ENCODE measurements at places on chromosomes 16 and 17. TPM values are rescaled to one million over a fixed set of nuclear protein-coding genes. Genes with fewer than 3 reads are reported as not detected.

DNA sequence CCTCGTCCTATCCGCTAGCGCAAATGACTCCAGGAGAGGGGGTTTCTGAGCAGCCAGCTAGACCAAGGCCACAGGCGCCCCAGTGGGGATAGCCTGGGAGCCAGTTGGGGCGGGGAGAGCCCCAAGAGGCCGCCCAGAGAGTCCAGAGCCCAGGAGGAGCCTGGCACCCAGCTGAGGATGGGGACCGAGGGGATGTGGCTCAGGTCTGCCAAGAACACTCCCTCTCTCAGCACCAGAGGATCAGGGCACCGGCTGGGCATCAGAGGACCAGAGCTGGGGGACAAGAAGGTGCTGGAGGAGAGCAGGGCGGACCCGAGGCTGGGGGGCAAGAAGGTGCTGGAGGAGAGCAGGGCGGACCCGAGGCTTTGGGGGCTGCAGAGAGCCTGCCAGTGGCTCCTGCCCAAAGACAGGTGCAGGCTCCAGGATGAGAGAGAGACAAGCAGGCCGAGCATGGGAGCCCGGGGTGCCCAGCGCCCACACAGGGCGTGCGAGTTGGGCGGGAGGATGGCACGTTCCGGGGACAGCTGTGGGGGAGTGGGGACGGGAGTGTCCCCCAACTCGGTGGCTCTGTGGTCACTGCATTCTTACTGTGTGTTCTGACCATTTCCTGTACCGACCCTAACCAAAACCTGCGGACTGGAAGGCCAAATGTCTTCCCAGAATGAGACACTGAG lies 39.4 kb downstream of the TIMM22 start:
- H3K4me1 ChIP-seq, result peaks cover 53% of the 10 kb centered on the region
- no peak for DNase-seq
- no peaks in the 10 kb centered on the region for H3K27me3 ChIP-seq
- peaks cover 16% of the 10 kb centered on the region for H3K36me3 ChIP-seq
- no peak overlapping the region for H3K4me3 ChIP-seq

GRCh38 chr16:30950516-30951065 lies 1.7 kb downstream of the ORAI3 start:
- H3K27ac ChIP-seq, result peak overlapping the region; percentile 93
- peaks cover 11% of the 10 kb centered on the region for H3K36me3 ChIP-seq
- no peaks in the 10 kb centered on the region for H3K27me3 ChIP-seq
- peaks cover 23% of the 10 kb centered on the region for H3K4me1 ChIP-seq

GRCh38 chr16:2524339-2524938 lies 4.3 kb downstream of the AMDHD2 start:
- peak; percentile 6 for DNase-seq
- H3K4me1 ChIP-seq, result peaks cover 15% of the 10 kb centered on the region
- H3K27ac ChIP-seq, result no peak overlapping the region
- no peak overlapping the region for H3K4me3 ChIP-seq
- no peaks in the 10 kb centered on the region for H3K27me3 ChIP-seq

DNA sequence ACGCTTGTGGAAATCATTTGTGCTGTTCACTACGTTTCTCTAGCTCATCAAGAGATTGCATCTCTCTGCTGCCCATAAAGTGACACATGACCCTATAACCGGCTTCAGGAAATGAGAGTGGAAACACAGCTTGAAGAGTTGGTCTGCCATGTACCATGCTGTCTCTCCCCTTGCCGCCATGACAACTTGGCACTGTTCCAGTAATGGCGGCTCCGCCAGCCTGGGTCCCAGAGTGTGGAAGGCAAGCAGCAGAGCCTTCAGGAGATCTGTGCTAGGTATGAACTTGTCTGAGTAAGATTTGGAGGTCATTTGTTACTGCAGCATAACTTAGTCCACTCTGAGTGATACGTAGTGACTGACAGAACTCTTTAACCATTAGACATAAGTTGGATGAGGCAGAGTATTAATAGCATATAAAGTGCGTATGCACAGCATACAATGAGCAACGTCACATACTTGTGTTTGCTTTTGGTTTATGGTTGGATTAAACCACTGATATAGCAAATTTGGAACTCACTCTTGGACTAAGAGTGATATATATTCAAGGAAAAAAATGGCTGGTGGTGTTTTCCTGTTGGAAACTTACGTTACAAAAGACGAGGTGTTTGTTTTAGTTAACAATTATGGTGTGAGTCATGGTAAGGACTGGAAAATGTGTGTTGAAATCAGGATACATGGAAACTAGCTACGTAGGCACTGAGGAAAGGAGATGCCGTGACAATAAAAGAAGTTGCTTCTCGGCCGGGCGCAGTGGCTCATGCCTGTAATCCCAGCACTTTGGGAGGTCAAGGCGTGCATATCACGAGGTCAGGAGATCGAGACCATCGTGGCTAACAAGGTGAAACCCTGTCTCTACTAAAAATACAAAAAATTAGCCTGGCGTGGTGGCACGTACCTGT lies 24.4 kb upstream of the PMP22 start:
- DNase-seq, result no peak
- H3K4me1 ChIP-seq, result no peaks in the 10 kb centered on the region
- no peaks in the 10 kb centered on the region for H3K36me3 ChIP-seq
- H3K27ac ChIP-seq, result no peak overlapping the region

DNA sequence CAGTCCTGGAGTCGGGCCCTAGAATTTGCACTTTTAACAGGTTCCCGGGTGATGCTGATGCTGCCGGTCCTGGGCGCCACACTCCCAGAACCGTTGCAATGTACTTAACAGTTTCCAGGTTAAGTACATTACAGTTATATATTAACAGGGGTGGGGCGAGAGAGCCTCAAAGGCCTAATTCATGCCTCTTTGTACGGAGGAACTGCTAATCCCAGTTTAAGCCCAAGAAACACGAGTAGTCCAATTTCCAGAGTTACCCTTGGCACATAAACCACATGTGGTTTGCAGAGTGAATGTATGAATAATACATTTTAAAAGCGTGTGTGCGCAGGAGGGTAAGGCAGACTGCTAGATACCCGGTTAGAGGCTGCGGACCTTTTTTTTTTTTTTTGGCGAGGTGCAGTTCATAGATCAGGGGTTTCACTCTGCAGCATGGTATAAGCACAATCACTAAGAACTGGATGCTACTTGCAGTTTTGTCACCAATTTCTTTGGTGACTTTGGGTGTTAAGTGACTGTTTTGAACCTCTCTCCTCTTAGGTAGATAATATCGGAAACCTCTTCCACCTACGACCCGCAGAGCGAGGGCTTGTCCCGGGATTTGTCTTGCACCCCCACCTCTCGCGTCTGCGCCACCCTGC lies 713 bp downstream of the COX11 start:
- DNase-seq, result no peak
- H3K4me3 ChIP-seq, result peak overlapping the region; percentile 96
- no peaks in the 10 kb centered on the region for H3K27me3 ChIP-seq
- peaks cover 27% of the 10 kb centered on the region for H3K36me3 ChIP-seq
- H3K27ac ChIP-seq, result peak overlapping the region; percentile 91

The KRT10 gene
- total RNA-seq, result 46.2 TPM

DNA sequence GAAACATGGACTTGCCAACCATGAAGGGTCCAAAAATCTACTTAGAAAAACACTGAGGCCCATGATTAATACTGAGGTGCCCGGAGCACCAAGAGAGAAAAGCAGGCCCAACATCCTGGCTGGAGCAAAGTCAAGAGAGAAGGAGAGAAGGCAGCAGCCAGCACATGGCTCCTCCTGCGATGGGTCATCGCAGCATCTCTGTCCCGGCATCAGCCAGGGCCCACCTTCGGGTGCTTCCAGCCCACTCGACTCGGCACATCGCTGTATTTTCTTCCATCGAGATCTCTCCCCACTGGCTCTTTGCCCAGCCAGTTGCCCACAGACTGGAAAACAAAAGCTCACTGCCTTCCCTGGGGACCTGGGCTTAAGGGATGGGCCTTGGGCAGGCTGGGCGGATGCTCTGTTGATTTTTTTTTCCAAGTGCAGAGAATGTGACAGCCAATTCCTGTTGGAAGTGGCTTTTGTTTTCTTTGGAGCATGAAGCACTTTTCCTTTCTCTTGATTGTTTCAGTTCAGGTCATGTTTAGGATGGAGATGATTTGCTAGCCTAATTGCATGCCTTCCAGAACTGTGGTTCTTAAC lies 58.1 kb downstream of the CYB5B start:
- peak overlapping the region; percentile 89 for H3K27ac ChIP-seq
- peak overlapping the region; percentile 42 for H3K4me3 ChIP-seq
- peak; percentile 83 for DNase-seq
- H3K4me1 ChIP-seq, result peaks cover 15% of the 10 kb centered on the region

GRCh38 chr16:70512456-70512855 lies 10.9 kb downstream of the COG4 start:
- no peak for DNase-seq
- no peak overlapping the region for H3K27ac ChIP-seq
- no peaks in the 10 kb centered on the region for H3K27me3 ChIP-seq

DNA sequence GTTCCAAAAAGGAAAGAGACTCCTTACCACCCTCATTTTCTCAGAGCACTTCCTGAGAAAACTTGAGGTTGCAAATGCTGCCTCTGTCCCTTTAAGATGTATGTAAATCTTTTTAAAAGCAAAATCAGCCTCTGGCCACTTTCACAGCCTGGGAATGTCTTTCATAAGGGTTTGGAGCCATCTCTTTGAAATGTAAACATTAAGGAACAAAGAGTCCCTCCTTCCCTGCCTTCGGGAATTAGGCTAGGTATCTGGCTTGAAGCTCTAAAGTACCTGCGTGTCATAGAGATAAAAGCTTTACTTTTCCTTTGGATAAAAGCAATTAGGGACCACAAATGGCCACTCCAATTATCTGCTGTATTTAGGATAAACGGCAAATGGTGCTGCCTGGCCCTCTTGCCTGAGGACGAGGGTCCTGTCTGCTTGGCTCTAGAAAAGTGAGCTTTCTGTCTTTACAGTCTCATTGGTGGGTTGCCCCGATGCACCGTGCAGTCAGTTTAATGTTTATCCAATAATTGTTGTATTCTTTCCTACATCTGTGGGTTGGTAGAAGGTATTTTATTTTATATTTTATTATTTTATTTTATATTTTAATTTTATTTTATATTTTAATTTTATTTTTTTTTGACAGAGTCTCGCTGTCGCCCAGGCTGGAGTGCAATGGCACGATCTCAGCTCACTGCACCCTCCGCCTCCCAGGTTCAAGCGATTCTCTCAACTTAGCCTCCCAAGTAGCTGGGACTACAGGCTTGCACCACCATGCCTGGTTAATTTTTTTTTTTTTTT lies 23.9 kb downstream of the NLRC3 start:
- H3K27ac ChIP-seq, result no peak overlapping the region
- DNase-seq, result no peak
- no peaks in the 10 kb centered on the region for H3K27me3 ChIP-seq
- no peaks in the 10 kb centered on the region for H3K4me1 ChIP-seq
- peaks cover 4% of the 10 kb centered on the region for H3K36me3 ChIP-seq
- H3K4me3 ChIP-seq, result no peak overlapping the region

Data from heart left ventricle (tissue), 16 donors.